ENCODE measurements at places on chromosomes 4 and X.

GRCh38 chr4:124266721-124267120, 445.8 kb downstream of the ANKRD50 start:
- DNase-seq, result no peak

GRCh38 chrX:123846577-123847038, 13.2 kb upstream of the XIAP start:
- DNase-seq, result peak; percentile 38

GRCh38 chr4:55879224-55879623, 25.8 kb downstream of the EXOC1 start:
- no peak for DNase-seq

DNA sequence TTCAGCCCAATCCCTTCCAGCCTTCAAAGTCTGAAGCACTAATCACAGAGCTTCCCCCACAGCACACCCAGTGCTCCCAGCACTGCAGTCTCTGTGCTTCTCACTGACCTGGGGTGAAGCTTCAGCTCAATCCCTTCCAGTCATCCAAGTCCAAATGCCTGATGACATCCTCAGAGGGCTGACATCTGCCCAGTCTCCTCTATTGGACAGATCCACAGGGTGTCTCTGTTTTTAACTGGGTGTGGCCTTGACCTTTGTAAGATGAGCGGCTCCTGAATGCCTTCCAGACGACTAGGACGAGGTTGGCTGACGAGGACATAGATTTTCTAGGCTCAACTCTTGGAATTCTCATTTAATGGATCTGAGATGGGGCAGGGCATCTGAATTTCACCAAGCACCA, 7.6 kb upstream of the SLC2A9 start:
- DNase-seq, result no peak

GRCh38 chr4:38952017-38952416, 80.2 kb downstream of the TMEM156 start:
- no peak for DNase-seq

- DNase-seq, result no peak
These were observed 2.1 kb downstream of the PITX2 start for GRCh38 chr4:110620691-110621327.

GRCh38 chr4:48180234-48180633, 46.2 kb upstream of the TXK start:
- no peak for DNase-seq

GRCh38 chrX:118965395-118965794, 9.0 kb upstream of the LONRF3 start:
- DNase-seq, result peak; percentile 8

DNA sequence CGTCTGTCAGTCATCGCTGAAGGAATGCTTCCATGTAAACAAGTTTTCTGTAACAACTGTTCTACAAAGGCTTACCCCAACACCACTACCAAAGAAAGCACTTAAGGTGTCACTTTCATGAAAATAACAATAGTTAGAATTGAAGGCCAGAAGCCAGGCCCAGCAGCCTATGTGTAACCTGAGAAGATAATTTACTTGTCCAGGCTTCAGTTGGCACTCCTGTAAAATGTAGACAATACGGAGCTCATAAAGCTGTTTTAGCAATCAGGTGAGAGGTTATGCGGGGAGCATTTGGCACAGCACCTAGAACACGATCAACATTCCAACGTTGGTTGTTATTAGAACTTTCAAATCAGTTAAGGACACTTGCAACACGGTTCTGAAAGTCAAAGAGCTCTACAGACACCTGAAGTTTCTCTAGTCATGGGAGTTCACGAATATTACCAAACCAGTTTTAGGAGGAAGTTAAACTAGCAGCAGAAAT, 15.7 kb downstream of the ADGRA3 start:
- DNase-seq, result no peak

DNA sequence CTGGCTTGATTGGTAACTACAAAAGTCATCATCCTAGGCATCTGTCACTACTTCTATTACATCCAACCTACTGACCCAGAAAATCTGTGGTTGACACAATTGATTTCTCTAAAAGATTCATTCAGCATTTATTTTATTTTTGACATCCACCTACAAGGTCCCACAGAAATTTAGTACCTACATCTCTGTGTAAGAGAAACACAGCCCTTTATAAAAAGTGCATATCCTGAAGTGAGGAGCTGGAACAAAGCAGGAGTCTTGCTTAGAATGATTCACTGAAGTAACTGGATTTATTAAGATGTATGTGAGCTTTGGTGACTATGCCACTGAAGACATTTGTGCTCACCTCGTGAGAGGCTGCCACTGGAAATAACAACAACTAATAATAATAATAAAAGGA, 391.0 kb downstream of the GPAT3 start:
- no peak for DNase-seq

DNA sequence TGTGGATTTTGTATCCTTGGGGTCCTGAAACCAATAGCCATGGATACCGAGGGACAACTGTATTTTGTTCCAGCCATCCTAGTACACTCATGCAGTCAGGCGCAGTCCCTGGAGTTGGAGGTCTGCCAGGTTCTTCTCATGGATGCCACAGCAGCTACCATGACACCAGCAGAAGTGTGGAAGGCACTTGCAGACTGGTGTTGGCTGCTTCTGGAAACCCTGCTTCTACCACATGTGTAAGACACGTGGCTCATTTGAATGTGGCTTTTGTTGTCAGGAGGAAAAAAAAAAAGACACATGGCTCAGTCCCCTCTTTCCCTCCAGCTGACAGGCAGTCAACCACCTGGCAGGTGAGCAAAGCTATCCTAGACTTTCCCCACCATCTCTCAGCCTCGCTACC, 19.4 kb downstream of the DRD5 start:
- no peak for DNase-seq

DNA sequence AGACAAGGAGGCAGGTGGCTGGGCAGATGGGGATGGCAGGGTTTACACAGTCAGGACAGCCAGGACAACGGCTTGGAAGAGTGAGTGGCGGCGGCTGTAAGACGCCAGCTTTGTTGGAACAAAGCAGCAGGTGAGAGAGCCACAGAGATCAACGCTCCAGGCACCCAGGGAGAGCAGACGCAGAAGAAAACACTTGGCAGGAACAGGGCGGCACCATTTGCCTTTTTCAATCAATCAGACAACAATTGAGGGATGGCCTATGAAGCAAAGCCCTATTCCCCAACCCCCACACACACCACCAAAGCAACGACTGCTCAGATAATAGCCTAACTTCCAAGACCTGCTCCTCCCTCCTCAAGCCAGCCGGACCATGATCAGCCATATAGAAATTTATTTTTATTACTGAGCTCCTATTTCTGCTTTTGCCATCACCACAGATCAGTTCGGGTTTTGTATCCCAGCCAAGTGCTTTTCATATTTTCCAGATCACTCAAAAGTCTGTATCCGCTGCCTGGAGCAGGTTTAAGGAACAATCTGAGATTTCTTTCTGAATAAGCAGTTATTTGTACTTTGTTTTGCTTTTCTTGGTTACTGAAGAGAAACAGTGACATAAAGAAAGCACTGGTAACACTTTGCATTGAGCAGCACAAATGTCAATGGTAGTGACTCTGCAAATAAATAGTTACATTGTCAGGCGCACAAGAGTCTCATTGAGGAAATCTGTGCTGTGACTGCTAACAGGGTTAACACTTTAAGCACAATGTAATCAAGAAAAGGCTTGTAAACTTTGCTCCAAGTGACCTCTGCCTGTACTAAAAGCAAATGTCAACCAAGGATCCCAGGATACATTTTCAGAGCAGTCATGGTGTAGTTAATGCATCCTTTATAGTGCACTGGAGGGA, 81.8 kb upstream of the RBPJ start:
- DNase-seq, result no peak

DNA sequence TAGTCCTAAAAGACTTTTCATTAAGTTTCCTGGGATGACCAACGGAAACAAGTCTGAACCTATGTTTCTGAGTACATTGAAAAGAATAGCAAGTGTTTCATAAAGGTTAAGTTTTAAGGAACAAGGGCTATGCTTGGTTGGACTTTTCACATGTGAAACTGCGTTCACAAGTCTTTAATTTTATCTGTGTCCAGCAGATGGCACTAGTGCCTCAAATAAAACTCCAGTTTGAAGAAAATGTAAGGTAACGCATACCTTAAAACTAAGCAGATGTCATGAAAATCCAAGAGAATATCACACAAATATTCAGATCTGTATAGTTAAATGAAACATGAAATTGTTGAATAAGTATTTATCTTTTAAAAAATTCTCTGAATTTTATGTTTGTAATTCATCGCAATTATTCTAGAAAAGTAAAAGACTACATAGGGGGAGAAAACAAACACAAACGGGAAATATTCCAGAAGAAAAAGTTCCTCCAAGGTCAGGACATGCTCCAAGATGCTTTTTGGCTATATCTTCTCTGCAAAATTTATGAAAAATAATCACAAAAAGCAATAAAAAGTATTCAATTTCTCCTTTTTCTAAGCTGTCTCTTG, 89.6 kb upstream of the MAD2L1 start:
- DNase-seq, result peak; percentile 76

GRCh38 chr4:3368841-3369760, 72.7 kb upstream of the HGFAC start:
- no peak for DNase-seq

DNA sequence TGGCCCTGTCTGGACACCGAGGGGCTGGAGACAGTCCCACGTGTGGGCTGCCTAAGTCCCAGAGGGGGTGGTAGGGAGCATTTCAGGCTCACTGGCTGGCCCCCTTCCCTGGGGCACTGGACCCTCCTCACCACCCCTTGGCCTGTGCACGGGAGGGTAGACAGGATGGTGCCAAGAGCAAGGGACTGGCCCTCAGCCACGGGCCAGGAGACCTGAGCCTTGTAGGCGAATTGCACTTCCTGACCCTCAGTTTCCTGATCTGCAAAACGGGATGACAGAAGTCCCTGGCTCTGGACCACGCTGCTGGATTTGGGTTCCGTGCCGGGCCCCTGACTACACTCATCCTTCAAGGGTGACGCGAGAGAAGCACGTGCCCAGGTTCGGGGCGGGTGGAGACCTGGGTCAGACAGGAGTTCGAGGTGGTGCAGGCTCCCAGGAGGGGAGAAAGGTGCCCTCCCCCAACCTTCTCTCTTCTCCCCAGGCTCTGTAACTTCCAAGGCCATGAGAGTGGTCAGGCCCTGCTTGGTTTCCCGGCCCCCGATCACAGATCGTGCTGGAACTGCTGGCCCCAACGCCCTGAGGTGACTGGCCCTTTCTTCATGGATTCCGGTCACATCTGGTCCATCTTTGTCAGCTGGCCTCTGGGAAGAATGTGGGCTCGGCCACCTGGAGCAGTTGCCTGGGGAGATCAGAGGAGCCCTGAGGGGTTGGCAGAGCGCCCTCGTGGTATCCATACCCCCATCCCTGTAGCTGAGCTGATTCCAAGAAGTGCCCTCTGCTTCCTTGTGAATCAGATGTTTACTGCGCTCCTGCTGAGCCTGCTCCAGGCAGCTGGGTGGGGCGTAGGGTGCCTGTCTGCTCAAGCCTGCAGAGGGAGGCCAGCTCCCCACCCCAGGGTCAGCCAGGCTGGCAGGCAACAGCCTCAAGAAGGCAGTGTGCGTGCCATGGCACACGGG, 3.3 kb downstream of the SH3BP2 start:
- no peak for DNase-seq

GRCh38 chr4:184889666-184890335, 64.0 kb upstream of the ACSL1 start:
- DNase-seq, result peak; percentile 17

DNA sequence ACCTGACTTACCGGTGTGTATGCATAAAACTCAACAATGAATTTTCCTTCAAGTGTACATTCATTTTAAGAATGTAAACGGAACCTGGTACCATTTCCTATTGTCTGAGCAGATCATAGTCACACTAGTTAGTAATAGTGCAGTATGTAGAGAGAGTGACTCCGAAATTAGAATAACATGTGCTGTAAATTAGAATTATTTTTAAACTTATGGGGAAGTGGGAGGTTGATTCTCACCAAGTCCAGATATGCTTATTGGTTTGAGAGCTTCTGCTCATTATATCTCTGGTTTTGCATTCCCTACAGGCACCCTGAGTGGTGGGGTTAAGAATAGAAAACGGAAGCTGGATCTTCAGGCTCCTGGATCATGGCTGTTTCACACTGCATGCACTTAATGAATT, 39.6 kb downstream of the KLF3 start:
- no peak for DNase-seq

- no peak for DNase-seq
These were observed 58.6 kb upstream of the CAMK2D start for GRCh38 chr4:113820108-113820507.

DNA sequence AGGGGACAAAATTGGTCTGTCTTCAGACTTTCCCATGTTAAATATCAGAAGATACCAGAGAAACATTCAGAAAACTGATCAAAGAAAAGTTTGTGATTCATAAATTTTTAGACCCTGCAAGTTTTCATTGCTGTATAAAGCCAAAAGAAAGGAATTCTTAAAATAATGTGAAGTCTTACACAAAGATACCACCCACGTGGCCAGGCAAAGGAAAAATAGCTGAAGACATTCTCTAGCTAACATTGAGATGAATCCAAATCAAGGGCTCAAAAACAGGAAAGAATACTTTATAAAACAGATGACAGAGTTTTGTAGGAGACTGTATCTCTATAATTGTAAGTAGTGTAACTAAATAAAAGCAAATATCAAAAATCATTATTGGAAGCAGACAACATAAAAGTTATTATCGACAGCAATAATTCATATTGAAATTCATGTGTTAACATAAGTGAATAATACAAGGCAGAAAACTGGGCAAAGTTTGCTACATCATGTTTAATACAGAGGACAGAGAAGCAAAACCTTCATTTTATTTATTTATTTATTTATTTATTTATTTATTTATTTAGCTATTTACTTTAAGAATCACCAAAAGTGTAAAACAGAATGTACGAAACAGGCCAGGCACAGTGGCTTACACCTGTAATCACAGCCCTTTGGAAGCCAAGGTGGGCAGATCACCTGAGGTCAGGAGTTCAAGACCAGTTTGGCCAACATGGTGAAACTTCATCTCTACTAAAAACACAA, 204.6 kb upstream of the SLIT2 start:
- no peak for DNase-seq

GRCh38 chr4:49032440-49033161, 46.5 kb downstream of the CWH43 start:
- DNase-seq, result peak; percentile 65

- DNase-seq, result no peak
These were observed 17.5 kb downstream of the ANKRD50 start for GRCh38 chr4:124694946-124695598.

- no peak for DNase-seq
These were observed 74.5 kb downstream of the HHIP start for GRCh38 chr4:144720491-144720890.

GRCh38 chrX:17453788-17454187, 78.8 kb downstream of the NHS start:
- no peak for DNase-seq

DNA sequence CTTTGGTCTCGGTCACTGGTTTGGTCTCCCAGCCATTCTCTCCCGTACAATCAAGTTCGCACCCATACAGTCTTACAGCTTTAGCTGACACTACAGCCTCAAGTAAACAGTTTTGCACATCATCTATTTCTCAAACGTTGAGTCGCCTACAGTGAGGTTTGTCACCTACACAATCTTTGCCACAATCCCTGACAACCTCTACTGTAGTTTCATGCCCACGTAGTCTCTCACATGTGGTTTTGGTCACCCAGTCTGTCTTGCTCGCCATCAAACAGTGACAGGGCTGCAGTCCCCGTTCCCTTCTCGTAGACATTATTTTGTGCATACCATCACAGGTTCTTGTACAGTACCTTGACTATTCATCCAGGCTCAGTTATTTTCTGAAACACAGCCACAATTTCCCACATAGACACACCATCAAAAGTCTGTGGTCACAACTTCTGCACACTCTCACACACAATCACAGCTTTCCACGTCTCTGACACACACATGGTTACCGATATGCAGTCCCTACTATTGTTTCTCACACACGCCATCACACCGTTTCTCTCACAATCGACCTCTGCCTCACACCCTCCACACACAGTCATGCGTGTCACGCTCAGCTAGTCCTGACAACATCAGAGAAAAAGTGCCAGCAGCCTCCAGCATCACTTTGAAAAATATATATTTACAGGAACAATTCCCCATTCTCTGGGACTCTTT, 5.3 kb upstream of the CFP start:
- no peak for DNase-seq

All from OCI-M1 (cell line).